Stimulated activated CD4-positive, alpha-beta T cell treated with anti-CD3 and anti-CD28 coated beads, Interleukin-1b, Interleukin-23, amount 100 ng/mL, for 1 hour (primary cell): ENCODE measurements at places on chromosomes 3 and 15.

DNA sequence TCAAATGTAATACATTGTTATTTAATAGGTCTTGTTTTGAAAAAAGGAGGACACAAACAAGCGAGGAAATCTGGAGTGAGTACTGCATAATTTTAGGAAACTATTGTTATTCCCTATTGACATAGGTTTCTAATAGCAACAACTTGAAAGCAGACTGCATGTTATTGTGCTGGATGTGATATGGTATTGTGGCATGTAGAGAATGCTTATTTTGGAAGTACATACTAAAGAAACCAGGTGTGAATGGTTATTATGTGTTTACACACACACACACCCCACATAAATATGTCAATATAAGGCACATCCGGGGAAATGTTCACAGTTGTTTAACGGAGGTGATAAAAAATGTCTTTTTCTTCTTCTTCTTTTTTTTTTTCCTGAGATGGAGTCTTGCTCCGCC, 5.9 kb upstream of the MORF4L1 start:
- DNase-seq = no peak

- DNase-seq = peak; percentile 5
These were observed 40.1 kb upstream of the TAFA4 start for GRCh38 chr3:68972358-68972979.

- DNase-seq = no peak
These were observed 127.1 kb downstream of the FMN1 start for GRCh38 chr15:33067456-33067855.

GRCh38 chr15:68651916-68652525, 73.2 kb downstream of the CORO2B start:
- no peak for DNase-seq

DNA sequence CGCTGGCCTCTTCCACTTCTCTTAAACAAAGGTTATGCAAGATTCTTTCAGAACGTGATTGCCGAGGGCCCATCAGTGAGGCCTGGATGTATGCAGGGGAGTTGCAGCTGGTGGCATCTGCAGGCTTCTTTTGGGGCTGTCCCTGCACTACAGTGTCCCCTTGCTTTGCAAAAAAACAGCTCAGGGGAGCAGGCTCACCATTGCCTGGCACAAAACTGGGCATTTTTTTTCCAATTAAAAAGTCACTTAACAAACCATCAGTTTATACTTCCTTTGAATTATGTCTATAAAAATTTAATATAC, 148.6 kb downstream of the ATP10A start:
- DNase-seq = no peak

DNA sequence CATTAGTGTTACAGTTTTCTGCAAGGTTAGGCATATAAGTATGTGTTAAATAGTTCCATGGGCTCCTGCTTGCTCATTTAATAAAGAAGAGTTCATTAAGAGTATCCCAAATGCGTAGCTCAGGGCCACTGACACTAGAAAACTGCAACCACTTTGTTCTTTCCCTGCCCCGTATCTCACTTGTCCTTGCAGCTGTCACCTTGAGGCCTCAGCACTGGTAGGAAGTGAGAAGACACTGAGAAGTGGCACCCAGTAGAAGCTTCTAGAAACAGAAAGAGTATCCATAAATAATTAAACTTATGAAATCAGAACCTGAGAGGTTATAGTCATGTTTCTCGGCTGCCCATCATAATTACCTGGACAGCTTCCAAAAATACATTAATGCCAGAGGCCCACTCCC, 266.0 kb downstream of the KCNMB2 start:
- no peak for DNase-seq

GRCh38 chr15:67372986-67373675, 118.5 kb downstream of the IQCH start:
- DNase-seq = no peak

DNA sequence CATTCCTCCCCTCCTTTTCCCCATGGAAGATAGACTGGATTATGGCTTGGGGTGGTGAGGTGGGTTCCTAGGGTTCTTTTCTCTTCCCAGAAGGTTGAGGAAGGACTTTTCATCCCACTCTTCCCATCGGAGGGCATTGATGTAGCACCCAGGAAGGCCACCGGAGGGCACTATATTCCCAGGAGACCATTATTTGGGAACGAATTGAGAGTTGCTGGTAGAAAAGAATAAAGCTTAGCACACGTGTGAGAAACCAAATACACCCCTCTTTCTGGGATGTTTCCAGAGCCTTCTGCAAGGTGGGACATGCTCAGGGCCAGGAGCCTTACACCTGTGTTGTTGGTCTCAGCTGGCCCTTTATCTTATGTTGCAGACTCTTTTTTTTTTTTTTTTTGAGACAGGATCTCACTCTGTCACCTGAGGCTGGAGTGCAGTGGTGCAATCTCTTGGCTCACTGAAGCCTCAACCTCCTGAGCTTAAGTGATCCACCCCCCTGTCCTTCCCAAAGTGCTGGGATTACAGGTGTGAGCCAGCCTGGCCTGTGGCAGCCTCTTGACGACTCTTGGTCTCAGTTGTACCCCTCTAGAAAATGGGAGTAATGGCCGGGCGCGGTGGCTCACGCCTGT, 6.3 kb upstream of the CDC25A start:
- DNase-seq = no peak

- no peak for DNase-seq
These were observed 19.7 kb upstream of the CGNL1 start for GRCh38 chr15:57356636-57357035.

GRCh38 chr3:74676-75243, 121.8 kb upstream of the CHL1 start:
- no peak for DNase-seq

- no peak for DNase-seq
These were observed 253.1 kb downstream of the CGGBP1 start for GRCh38 chr3:87805670-87806069.

DNA sequence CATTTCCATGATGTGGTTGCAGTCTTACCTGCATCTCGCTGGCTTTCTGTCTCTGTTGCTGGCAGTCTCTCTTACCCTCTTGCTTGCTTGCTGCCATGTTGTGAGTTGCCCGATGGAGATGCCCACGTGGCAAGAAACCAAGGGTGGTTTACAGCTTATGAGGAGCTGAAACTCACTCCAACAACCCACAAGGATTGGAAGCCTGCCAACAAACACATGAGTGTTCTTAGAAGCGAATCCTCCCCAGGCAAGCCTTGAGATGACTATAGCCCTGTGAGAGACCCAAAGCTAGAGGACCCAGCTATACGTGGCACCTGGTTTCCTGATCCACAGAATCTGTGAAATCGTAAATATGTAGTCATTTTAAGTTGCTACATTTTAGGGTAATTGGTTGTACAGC, 490.9 kb upstream of the ADAMTS9 start:
- DNase-seq = no peak

DNA sequence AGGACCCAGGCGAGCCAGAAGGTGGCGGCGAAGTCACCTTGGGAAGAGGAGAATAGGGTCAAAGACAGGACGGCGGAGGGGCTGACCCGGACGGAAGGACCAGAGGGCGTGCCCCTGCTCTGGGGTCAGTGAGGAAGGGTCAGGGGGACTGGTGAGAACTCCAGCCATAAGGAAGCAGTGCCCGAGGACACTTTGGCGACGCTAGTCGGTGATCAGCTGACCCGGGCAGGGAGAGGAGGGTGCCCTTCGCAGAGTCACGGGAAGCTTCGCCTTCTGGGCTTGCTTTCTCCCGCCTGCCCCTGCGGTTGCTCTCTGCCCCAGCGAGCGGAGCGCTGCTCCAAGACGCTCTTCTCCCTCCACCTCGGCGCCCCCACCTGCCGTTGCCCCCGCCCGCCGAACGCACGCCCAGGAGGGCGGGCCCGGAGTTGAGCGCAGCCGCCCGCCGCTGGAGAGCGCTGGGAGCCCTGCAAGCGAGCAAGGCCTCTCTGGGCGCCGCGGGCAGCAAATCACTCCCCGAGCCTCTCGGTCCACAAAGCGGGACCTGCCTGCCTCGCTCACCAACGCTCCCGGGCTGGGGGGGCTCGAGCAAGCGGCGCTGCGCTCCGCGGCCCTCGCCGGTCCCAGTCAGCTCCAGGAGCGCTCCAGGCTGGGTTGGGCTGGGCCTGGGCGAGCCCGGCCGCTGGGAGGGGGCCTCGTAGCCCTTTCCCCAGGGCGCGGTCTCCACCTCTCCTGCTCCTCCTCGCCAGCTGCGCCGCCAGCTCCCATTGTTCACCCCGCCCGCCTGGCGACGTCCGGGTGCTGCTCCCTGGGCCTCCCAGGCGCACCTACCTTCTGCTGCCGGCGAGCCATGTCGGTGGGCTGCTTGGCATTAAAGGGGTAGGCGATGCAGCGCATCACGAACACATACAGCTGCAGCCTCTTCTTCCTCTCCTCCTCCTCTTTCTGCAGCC, 1.2 kb downstream of the CADPS start:
- DNase-seq = no peak

- no peak for DNase-seq
These were observed 26.4 kb upstream of the SKIL start for GRCh38 chr3:170331143-170331542.

- no peak for DNase-seq
These were observed 62.8 kb downstream of the OTOL1 start for GRCh38 chr3:161559177-161559998.

GRCh38 chr15:39061952-39062464, 497.4 kb upstream of the RASGRP1 start:
- no peak for DNase-seq

- DNase-seq = no peak
These were observed 24.6 kb upstream of the SLC6A6 start for GRCh38 chr3:14377838-14378169.

DNA sequence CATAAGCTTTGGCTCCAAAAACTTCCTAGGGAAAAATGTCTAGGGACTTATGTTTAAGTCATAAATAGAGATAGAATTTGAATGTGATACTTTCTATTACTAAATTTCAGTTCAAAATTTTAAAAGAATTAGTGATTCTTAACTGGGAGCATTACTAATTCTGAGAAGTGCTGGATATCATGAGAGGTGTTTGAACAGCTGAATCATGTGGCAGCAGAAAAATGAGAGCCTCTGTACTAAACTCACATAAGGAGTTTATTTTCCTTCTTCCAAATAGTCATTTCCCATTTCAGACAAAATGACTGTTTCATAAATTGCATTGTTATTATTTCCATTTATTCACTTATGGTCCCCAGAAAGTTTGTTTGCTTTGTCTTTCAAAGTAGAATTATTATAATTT, 62.7 kb downstream of the SLMAP start:
- no peak for DNase-seq

DNA sequence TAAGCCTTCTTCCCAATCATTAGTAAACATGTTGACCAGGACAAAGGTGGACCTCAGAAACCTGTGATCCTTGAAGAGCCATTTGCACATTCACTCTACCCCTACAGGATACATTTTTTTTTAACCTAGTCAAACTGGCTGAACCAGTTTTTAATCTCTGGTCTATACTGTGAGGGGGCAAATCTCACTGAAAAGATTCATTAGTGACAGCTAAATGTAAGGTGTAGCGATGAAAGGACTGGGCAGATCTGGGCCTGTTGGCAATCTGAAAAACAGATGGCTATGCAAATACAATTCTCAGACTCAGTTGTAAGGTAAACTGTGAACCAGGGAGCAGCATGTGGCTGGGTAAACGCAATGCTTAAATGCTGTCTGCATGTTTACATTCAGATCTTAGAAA, 75.6 kb upstream of the SNTN start:
- no peak for DNase-seq
